ENCODE measurements at places on chromosomes 16 and 17. TPM values are rescaled to one million over a fixed set of nuclear protein-coding genes. Genes with fewer than 3 reads are reported as not detected.

ZPBP2 gene
- total RNA-seq, result not detected

DNA sequence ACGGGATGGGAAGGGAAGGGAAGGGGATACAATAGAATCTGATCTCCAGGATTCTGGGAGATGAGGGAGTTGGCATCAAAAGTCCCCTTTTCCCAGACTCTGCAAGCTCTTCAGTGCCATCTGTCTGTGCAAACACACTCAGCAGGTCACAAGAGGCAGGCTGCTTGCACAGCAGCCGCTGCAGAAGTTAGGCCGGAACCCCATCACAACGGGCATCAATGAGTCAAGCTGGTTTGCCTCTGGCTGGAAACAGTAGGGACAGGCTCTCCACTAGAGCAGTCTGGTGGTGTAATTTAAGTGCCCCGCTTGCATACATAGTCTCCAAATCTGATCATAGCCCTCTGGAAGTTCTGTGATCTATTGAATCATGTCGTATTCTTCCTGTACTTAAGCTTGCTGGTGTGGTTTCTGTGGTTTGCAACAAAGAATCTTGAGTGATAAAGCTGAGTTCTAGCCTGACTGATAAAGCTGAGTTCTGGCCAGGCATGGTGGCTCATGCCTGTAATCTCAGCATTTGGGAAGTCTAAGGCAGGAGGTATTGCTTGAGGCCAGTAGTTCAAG, 33.7 kb upstream of the KDM8 start:
- no peaks in the 10 kb centered on the region for H3K4me1 ChIP-seq
- H3K27me3 ChIP-seq, result no peaks in the 10 kb centered on the region
- DNase-seq, result no peak
- no peak overlapping the region for H3K4me3 ChIP-seq
- no peak overlapping the region for H3K27ac ChIP-seq
- H3K36me3 ChIP-seq, result no peaks in the 10 kb centered on the region

DNA sequence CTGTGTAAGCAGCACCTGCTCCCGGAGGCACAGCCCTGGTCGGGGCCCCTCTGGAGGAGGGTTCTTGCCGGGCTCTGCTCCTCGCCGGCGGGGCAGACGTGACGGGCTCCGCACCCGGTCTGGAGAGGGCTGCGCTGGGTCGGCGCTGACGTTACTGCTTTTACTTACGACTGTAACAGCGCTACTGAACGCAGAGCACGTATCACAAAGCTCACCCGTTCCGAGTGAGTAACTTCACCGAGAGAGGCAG, 1.3 kb upstream of the RAB40C start:
- H3K4me1 ChIP-seq, result peaks cover 70% of the 10 kb centered on the region
- H3K27me3 ChIP-seq, result no peaks in the 10 kb centered on the region
- H3K4me3 ChIP-seq, result peak overlapping the region; percentile 81
- peak; percentile 60 for DNase-seq
- peaks cover 32% of the 10 kb centered on the region for H3K36me3 ChIP-seq

SLC35G6 gene
- total RNA-seq, result not detected

GPR139 gene
- 0.72 TPM for total RNA-seq
